Adipocyte (in vitro differentiated cells): ENCODE measurements at places on chromosomes 5 and 9.

GRCh38 chr5:156245895-156246294, 81.1 kb upstream of the SGCD start:
- DNase-seq: no peak

- DNase-seq: no peak
Measured at GRCh38 chr5:53645078-53645477, 84.6 kb downstream of the NDUFS4 start.

- peak; percentile 69 for DNase-seq
Measured at GRCh38 chr9:129458155-129458661, 162.7 kb downstream of the C9orf50 start.

GRCh38 chr5:103217101-103217500, 41.5 kb upstream of the MACIR start:
- DNase-seq: peak; percentile 47

GRCh38 chr9:133370685-133371084, 5.2 kb downstream of the SURF4 start:
- no peak for DNase-seq

DNA sequence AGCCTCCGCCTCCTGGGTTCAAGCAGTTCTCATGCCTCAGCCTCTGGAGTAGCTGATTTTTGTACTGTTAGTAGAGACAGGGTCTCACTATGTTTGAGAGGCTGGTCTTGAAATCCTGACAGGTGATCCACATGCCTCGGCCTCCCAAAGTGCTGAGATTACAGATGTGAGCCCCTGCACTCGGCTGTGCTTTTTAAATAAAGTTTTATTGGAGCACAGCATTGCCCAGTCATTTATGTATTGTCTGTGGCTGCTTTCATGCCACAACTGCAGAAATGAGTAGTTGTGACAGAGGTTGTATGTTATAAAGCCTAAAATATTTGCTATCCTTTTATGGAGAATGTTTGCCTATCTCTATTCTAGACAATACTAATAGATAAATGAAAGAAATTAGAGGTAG, 169.2 kb downstream of the AOPEP start:
- DNase-seq: no peak

DNA sequence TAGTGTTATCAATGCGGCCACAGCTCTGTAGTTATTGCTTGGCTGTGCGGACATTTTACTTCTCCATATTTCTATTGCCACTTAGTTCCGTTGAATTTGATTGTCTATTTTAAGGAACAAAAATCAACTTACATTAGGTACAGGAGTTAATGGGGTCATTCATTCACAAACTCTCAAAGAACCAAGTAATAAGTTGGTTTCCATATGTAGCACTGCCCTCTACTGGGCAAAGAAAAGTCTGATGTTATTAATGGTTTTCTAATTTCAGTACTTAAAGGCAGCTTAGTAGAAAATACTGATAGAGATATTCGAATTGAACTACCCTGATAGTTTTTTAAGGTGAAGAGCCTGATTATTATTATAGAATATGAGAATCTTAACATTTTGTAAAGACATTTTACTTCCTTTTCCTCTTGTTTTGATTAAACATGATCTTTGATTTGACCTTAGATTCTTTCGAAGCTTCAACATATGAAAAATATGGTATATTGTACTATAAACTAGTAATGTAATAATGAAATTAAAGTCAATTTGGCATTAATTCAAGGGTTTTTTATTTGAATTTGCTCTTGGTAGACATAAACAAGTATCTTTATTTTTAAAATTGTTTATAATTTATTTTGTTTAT, 119.5 kb upstream of the CTNND2 start:
- DNase-seq: peak; percentile 59
